Epithelial cell of proximal tubule (primary cell): ENCODE measurements at places on chromosomes 7 and 10. TPM values are rescaled to one million over a fixed set of nuclear protein-coding genes. Genes with fewer than 3 reads are reported as not detected.

Gene EIF5AL1
- total RNA-seq = 0.35 and 0.43 TPM in 2 replicates

Gene HOXA5
- 20.1 and 47.6 TPM in 2 replicates for total RNA-seq

Gene JCAD
- total RNA-seq = 3.3 and 7.3 TPM in 2 replicates

Gene SLC18A3
- not detected in 2 replicates for total RNA-seq

DNA sequence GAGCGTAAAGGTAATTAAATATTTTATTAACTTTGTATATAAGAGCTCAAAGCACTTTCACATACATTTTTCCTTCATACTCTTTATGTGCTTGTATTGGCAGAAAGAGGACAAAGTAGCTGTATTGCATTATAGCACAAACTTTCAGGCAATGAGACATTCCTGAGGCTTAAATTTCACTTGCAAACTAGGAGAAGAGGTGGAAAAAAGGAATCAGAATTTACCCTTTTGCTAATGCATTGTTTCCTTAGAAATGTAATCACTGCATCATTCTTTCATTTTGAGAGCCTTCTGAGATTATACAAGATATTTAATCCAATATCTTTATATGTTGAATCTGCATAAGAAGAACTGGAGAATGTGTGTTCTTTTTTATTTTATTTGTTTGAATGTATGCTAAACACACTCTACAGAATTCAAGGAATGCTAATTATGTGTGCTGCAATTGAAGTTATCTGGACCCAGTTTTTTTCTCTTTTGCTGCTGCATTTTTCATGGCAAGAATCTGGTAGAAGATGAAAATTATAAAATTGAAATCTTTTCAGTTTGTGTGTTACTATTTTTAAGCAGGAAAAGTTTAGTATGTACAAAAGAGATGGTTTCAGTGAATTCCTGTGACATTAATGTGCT, 185.1 kb downstream of the NXPH1 start:
- DNase-seq = no peak

- DNase-seq = no peak
Observed at GRCh38 chr7:11690395-11690794, 141.6 kb downstream of the THSD7A start.

Gene AKR1C4
- total RNA-seq = not detected in 2 replicates

DNA sequence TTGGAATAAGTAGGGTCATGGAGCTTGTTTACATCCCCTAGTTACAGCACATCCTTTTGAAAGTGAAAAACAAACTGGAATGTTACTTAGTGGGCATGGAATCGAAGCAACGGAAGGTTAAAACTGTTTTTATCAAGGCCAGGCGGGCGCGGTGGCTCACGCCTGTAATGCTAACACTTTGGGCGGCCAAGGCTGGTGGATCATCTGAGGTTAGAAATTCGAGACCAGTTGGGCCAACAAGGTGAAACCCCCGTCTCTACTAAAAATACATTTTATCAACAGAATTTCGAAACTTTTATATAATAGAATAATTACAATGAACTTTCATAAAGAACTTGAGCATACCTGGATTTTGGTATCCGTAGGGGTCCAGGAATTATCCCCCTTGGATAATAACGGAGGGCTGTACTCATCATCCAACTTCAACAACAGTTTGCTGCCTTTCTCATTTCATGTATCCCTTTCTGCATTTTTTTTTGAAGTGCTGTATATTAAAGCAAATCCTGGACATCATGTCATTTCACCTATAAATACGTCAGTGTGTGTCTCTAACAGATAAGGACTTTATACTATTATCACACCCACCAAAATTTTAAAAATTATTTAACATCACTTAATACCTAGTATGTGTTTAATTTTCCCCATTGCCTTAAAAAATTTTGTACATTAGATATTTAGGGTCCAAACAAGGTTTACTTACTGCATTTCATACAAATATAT, 1.3 kb upstream of the TMED4 start:
- DNase-seq = no peak

DNA sequence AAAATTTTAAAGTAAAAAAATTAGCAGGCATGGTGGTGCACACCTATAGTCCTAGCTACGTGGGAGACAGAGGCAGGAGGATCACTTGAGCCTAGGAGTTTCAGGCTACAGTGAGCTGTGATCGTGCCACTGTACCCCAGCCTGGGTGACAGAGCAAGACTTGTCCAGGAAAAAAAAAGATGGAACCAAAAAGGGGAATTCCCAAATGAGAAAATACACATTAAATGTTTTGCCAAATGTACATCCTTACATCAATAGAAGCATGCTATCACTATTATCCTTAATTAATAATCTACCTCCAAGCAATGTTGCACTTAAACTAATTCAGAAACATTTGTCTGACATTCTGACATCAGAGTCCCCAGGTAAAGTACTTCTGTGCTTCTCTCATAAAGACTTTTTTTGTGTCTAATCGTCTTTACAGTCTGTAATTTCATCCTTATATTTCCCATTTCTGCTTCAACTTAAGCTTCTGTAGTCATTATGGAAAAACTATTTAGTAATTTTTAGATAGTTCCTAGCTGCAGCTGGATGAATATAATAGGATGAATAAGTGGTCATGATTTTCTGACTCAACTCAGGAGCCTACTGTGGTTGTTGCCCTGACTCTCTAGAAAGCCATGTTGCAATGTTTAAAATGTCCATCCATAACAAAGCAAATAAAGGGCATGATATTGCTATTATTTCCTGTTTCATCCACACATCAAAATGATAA, 57.7 kb downstream of the MYPN start:
- DNase-seq = no peak

Gene PKD1L1
- under 0.01 TPM in 1 of 2 replicates, not detected in the other for total RNA-seq
